ENCODE measurements at places on chromosomes 11 and 22. TPM values are rescaled to one million over a fixed set of nuclear protein-coding genes. Genes with fewer than 3 reads are reported as not detected.

GNG3 gene
- total RNA-seq: not detected

HMBS gene
- total RNA-seq: 11.2 TPM

MPPED1 gene
- total RNA-seq: not detected

C22orf31 gene
- total RNA-seq: not detected

NLRP6 gene
- not detected for total RNA-seq
